ENCODE measurements at places on chromosomes 4 and X. TPM values are rescaled to one million over a fixed set of nuclear protein-coding genes. Genes with fewer than 3 reads are reported as not detected.

IQCM gene
- total RNA-seq: not detected

NXF2 gene
- total RNA-seq: not detected

BLTP1 gene
- 106 TPM for total RNA-seq

EIF1AX gene
- 35.4 TPM for total RNA-seq

ASB9 gene
- total RNA-seq: 0.43 TPM

MGARP gene
- not detected for total RNA-seq

BEND2 gene
- total RNA-seq: not detected

TIMP1 gene
- total RNA-seq: 210 TPM

FGA gene
- total RNA-seq: not detected

CFI gene
- 45.5 TPM for total RNA-seq

NR3C2 gene
- total RNA-seq: 7.6 TPM

COQ2 gene
- 20.3 TPM for total RNA-seq

ACSL4 gene
- total RNA-seq: 43.2 TPM

USP17L30 gene
- not detected for total RNA-seq

CENPVL2 gene
- total RNA-seq: not detected

JAKMIP1 gene
- not detected for total RNA-seq

FDCSP gene
- total RNA-seq: not detected

TRAPPC2 gene
- total RNA-seq: 12.2 TPM

PCDH7 gene
- total RNA-seq: 0.11 TPM

TEX13C gene
- not detected for total RNA-seq

AMTN gene
- not detected for total RNA-seq

ERCC6L gene
- total RNA-seq: 0.95 TPM

NSDHL gene
- total RNA-seq: 9.6 TPM

GRK4 gene
- 3.7 TPM for total RNA-seq

FGF13 gene
- total RNA-seq: 21.0 TPM

MAP3K15 gene
- 0.22 TPM for total RNA-seq

ANXA3 gene
- total RNA-seq: 4.5 TPM

THAP6 gene
- 6.2 TPM for total RNA-seq

RHOH gene
- not detected for total RNA-seq

CYTL1 gene
- total RNA-seq: 13.9 TPM

CETN2 gene
- total RNA-seq: 14.5 TPM
